ENCODE measurements at places on chromosomes 2 and 18.

GRCh38 chr2:223566396-223566795, 35.8 kb downstream of the SCG2 start:
- DNase-seq: no peak

GRCh38 chr18:58716060-58716756, 44.9 kb downstream of the MALT1 start:
- DNase-seq: no peak

DNA sequence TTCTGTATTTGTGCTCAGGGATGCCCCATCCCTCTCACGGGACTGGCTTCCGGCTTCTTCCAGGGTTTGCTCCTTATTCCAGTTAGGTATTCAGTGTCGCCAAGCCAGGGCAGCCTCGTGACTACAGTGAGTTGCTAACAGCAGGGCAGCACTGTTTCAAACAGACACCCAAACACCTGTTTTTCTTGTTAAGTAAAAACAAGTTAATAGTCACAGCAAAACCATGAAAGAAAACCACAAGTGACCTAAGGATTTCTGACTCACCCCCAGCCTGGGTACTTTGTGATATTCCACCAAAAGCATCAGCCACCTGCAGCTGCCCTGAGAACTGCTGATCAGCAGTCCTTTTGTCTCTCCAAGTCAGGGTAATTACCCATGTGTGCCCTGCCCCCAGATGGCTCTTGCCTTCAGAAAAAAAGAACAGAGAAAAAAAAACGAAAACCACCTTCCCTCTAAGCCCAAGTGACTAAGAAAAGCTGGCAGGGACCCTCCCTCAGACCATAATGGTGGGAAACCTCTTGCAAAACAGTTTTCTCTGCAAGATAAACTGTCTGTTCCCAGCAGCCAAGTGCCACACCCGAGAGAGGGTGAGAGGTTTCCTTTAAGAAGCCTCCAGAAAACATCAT, 178.2 kb downstream of the ANAPC1 start:
- DNase-seq: peak; percentile 40

DNA sequence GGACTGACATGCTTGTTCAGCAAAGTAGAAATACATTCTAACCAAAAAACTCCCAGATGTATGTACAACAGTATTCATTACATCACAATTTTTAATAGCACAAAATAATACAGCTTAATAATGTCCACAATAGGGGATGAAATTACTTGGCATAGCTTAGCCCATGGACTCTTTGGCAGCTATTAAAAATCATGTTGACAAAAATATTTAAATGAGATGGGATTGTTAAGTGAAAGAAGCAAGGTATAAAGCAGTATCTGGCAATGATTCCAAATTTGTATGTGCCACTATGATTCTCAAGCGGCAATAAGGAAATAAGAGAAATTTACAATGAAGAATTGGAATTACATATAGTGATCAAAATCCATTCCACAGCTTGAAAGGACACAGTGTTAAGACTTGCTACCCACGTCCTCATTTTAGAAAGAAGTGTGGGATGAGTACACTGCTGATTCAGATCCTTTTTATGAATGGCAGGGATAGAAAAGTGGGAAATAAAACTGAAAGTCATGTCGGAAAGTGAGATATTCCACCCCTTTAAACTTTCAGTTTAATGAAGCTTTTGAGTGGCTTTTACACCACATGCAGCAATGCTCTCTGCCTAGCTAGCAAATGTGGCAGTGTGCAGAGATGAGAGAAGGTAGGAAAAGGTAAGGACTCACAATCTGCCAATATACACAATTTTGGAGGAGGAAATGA, 2.4 kb downstream of the GAREM1 start:
- DNase-seq: no peak

DNA sequence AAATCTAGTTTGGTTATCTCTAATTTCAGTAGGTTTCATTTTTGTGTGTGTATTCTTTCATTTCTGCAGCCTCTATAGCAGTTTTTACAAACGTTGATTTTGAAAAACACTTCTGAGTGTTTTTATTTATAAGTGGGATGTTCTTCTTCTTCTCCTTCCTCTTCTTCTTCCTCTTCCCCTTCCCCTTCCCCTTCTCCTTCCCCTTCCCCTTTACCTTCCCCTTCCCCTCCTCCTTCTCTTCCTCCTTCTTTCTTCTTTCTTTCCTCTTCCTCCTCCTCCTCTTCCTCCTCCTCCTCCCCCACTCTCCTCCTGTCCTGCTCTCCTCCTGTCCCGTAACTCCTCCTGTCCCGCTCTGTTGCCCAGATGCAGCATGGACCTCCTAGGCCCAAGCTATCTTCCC, 4.2 kb downstream of the UGGT1 start:
- DNase-seq: no peak
